ENCODE measurements at places on chromosomes 13 and 19.

GRCh38 chr19:33948651-33949335, 152.1 kb downstream of the KCTD15 start:
- no peak for DNase-seq

- DNase-seq: no peak
These were observed 8.4 kb upstream of the ECH1 start for GRCh38 chr19:38839816-38840582.

- DNase-seq: peak; percentile 11
These were observed 10.5 kb downstream of the PVR start for GRCh38 chr19:44653977-44654774.

DNA sequence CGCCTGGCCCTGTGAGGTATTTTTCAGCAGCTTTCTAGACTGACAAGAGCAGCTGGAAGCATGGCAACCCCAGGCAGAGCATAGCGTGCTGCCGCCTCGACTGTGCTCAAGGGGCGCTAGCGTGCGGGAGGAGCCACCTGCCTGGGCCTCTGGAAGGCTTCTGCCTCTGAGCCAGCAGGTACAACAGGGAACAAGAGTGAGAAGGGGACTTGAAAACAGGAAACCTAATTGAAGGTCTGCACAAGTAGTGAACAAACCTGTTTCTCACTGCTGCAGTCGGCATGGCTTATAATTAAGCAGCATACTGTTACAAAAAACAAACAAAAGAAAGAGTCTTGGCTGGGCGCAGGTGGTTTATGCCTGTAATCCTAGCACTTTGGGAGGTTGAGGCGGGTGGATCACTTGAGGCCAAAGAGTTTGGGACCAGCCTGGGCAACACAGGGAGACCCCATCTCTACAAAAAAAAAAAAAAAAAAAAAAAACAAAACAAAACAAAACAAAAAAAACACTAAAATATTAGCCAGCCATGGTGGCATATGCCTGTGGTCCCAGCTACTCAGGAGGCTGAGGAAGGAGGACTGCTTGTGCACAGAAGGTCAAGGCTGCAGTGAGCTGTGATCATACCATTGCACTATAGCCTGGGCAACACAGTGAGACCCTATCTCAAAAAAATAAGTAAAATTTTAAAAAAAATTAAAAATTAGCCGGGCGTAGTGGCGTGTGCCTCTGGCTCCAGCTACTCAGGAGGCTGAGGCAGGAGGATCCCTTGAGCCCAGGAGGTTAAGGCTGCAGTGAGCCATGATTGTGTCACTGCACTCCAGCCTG, 12.6 kb upstream of the GARRE1 start:
- no peak for DNase-seq

- peak; percentile 14 for DNase-seq
These were observed 21.5 kb downstream of the CPT1C start for GRCh38 chr19:49712397-49712859.

DNA sequence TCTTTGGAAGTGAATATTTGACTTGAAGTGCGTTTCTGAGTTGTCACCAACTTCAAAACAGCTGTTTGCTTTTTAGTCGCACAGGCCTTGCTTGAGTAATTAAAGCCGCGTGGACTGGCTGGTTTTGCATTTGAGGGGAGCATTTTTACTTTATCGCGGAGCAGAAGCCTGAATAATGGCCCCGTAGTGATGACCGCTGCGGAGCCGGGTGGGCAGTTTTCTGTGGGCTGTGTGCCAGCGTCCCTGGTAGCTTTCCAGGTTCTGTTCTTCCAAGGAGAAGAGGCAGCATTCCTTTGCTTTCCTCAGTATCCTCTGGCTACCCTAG, 1.1 kb downstream of the NAA16 start:
- peak; percentile 23 for DNase-seq

GRCh38 chr13:97223037-97223710, 1.0 kb downstream of the MBNL2 start:
- peak; percentile 66 for DNase-seq

DNA sequence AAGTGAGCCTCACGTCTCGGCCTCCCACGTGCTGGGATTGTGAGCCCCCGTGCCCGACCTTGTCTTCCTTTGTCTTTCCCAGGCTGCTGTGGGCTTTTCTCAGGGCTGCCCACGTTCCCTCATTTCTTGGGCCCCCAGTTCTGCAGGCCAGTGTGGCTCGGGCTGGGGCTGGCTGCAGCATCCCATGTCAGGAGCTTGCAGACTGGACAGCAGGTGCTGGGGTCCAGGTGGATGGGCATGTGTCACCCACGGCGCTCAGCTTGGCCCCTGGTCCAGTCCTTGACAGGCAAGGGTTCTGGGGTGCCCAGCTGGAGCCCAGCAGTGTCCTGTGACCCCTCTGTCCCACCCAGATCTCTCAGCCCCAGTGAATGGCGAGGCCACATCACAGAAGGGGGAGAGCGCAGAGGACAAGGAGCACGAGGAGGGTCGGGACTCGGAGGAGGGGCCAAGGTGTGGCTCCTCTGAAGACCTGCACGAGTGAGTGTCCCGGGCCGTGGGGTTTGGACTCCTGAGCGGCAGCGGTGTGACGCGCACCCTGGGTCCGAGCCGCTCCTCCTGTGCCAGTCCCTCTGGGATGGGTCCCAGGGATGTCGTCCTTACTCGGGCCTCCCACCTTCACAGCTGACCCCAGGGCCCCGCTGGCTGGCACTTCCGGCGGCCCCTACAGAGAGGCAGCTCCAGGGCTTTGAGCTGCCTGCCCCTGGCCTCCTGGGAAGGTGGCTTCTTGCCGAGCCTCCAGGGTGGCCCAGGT, 17.3 kb downstream of the PLIN4 start:
- DNase-seq: no peak

- no peak for DNase-seq
These were observed 27.4 kb upstream of the CEBPA start for GRCh38 chr19:33329736-33330135.

DNA sequence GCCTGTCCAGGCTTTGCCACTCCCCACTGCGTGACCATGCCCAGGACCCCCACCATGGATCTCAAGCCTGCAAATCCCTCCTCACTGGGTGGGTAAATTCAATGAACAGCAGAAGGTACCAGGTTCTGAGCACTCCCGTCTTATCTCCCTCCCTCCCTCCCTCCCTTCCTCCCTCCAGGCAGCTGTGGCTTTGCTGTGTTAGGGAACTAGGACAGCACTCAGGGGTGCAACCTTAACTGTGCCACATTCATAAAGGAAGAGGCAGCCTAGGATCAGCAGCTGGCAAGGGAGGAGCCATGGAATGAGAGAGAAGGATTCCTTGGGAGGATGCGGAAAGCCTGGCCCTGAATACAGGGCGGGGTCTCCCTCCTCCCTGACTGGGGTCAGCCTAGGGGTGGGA, 5.6 kb downstream of the CEACAM4 start:
- no peak for DNase-seq

- no peak for DNase-seq
These were observed 65.9 kb downstream of the ENOX1 start for GRCh38 chr13:43720780-43721397.

DNA sequence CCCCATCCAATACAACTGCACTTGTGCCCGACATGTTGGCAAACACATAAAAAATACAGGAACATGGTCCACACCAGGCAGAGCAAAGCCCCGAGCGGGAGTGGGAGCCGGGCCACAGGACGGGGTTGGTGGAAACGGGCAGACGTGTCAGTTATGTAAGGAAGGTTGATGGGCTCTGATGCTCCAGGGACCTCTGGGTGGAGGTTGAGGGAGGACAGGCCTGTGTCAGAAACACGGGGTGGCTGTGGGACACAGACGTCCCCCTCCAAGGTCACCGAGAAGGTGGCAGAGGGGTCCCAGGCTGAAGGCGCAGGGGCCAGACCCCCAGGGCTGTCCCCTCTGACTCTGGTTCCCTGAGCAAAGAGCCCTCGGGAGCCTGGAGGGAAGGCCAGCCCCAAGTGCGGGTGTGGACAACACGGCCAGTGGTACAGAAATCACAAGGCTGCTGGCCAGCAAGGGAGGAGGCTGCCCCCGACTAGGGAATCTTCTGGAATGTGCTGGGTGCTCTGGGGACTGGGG, 31.4 kb upstream of the C13orf46 start:
- no peak for DNase-seq

- no peak for DNase-seq
These were observed 63.7 kb upstream of the MRI1 start for GRCh38 chr19:13700621-13701020.

DNA sequence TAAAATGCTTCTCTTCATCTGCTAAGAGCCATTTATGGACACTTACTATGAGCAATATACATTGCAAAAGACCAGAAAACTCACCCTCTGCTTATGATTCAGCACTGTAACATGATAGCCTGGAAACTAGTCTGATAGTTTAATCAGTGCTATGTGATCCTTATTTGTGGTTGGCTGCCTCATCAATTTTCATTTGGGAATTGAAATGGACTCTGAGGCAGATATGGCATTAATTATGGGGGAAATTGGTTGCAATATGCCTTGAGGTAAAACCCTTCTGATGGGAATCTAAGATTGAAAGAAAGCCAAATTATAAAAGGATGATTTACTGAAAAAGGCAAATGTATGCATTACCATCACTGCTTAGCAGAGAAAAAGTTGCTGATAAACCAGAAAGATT, 33.5 kb downstream of the FAM216B start:
- DNase-seq: peak; percentile 89

Measured in astrocyte (in vitro differentiated cells and primary cell).